Karpas-422 (cell line): ENCODE measurements at places on chromosomes 1 and 21. TPM values are rescaled to one million over a fixed set of nuclear protein-coding genes. Genes with fewer than 3 reads are reported as not detected.

GRCh38 chr1:6672558-6672957 lies 29.1 kb downstream of the DNAJC11 start:
- DNase-seq: no peak

GRCh38 chr1:165581926-165582325 lies 38.1 kb downstream of the LRRC52 start:
- DNase-seq: no peak

- DNase-seq: no peak
Measured at GRCh38 chr1:166947398-166948043, 27.8 kb downstream of the ILDR2 start.

Gene TRIM45
- not detected in 2 replicates for total RNA-seq

DNA sequence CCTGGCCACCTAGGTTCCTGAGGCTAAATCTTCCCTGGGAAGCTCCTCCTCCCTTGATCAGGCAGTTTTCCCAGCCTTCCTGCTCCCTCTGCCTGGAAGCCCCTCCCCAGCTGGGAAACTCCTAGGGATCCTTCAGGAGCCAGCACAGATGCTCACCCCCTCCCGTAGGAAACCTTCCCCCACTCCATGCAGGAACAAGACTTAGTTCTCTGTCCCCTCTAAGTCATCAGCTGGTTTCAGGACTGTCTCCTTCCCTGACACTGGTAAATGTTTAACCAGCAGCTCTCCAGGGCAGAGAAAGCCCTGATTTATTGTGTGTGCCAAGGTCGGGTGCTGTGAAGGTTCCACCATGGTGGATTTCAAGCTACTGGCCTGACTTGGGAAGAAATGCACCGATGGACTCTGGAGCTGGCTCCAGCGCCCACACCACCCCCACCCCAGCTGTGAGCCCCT lies 25.0 kb downstream of the TTC39A start:
- DNase-seq: no peak

DNA sequence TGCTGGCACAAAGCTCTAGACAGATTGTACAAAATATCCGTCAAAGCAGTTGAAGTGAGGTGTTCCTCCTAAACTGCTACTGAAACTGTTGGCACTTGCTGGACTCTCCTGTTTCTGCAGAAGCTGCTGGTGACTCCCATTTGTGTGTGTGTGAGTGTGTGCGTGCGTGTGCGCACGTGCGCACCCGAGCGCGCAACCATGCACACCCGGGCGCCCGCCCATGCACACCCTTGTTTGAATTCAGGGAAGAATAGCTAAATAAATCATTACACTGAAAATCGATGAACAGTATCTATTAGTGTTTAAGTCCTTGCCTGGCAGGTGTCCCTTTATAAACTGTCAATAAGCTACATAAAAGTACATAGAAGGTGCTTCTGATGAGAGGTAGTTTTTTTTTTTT lies 156.4 kb upstream of the B3GALT2 start:
- no peak for DNase-seq

Gene VPS45
- 24.9 and 39.0 TPM in 2 replicates for total RNA-seq

DNA sequence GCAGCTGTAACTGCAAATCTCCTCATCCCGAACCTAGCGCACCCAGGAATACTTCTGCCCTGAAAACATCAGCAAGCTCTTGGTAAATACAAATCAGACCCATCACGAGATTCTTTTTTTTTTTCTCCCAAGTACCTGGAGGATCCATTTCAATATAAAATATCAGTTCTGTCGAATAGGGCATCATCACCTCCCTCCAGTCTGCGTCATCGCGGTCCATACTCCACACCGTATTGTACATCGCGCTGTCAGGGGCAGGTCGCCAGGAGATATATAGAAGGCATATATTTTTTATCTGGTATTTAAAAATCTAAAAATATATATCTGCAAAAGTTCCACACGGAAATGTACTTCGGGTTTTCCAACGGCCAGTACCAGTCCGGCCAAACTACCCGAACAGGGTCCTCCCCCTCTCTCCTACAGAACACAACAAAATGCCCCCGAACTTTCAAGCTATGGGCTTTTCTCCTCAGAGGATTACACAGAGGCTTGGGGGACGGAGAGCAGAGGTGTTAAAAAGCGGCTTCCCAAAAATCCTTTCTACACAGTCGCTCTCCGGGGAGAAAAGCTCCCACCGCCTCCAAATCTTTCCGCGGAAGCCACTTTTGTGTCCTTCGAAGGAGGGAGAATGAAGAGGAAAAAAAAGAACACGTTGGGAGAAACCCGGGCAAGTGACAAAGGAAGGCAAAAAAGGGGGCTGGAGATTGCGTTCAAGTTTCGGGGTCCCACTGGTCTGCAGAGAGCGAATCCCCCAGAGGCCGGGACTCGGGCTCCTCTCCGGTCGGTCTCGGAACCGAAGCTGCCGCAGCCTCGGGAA lies 509 bp downstream of the PIK3R3 start:
- peak; percentile 78 for DNase-seq

Gene FUCA1
- 37.8 and 47.2 TPM in 2 replicates for total RNA-seq
